Ascending aorta (tissue), 2 donors: ENCODE measurements at places on chromosomes 6 and 20.

DNA sequence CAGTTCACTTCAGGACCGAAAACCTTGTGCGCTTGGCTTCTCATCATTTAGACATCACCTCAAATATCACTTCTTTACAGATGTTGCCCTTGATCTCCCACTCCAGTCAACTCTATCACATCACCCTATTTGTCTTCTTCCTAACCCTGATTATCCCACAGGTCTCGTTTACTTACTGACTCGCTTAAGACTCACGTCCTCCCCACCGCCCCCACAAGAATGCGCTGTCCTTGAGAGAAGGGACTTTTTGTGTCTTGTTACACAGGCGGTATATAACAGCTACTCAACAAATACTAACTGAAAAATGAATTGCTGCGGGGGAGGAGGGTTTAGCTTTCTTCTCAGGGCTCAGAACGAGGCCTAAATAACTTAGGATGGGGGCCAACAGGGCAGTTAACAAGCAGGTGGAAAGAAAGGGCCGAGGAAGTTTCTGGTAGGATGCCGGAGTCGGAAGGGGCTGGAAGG, 527 bp downstream of the TOMM34 start:
- DNase-seq = no peak

DNA sequence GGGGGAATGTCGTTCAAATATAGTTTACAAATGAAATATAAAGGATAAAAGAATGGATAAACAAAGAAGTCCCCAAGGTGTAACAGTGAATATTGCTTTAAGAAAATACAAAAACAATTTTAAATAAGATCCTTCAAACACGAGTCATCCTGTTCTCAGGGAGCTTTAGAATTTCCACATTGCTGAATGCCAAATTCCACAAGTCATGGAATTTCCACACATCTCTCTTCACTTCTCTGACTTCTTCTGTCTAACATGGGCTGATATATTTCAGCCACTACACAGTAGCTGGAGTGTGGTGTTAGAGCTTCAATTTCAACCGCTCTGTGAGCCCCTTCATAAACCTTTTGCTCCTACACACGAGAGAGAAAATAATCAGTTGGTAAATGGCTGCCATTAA, 28.0 kb downstream of the IL22RA2 start:
- no peak for DNase-seq

- no peak for DNase-seq
Observed at GRCh38 chr6:148263010-148263409, 79.6 kb upstream of the SASH1 start.

- peak; percentile 78 for DNase-seq
Observed at GRCh38 chr6:89079511-89080234, 878 bp upstream of the PNRC1 start.

GRCh38 chr6:98838032-98838431, 3.7 kb downstream of the POU3F2 start:
- no peak for DNase-seq
